ENCODE measurements at places on chromosomes 3 and 15.

DNA sequence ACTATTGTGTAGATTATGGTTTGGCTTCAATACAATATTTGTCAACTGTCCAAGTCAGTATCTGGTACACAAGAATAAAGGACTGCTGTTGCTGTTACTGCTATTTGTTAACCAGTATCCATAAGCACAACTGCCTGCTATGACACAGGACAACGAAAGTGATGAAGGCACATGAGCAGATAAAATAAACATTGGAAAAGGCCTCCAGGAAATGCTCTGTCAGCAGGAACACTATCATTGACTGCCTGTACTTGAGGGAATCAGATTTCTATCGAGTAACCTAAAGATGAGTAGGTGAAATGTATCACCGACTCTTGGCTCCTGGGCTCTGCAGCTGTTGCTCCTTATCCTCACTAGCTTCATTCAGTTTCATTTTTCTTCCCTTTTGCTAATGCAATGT lies 56.5 kb downstream of the FMN1 start:
- DNase-seq = peak; percentile 5

GRCh38 chr3:166425900-166426611 lies 588.8 kb upstream of the BCHE start:
- no peak for DNase-seq

DNA sequence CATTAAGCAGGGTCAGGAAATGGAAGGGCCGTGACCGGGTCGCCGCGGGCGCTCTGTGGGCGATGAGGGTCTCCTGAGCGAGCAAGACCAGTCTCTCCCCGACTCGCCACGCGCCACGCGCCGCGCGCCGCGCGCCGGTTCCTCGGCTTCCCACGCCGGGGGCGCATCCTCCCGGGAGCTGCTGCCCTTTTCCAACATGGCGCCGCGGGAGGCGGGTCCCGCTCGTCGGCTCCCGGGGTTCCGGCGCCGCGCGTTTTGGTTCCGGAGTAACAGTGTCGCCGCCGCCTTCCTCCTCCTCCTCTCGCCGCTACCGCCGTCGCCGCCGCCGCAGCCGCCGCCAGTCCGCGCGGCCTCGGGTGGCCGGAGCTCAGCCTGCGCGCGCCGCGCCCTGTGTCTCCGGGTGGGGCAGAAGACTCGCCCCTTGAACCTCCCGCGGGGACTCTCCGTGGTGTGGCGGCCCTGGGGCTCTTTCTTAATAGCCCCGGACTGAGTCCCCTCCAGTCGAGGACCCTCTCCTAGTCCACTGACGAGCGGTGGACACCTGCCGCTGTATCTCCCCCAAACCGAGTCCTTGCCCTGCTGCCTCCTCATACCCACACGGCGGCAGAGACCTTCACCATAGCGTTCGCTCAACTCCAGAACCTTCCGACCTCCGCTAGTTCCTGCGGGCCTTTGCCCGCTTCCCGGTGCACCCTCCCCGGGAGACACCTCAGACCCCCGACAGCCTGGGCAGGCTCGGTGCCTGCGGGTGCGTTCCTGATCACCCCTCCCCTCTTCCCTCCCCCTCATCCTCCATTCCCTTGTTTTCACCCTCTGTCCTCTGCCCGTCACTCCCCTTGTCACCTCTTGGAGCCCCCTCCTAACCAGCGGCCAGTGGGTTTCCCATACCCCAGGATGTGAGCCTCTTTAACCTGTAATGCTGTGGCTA lies at the start of gene MAP2K5:
MAP2K5 (plus strand) TSS at position 284 of the 928 bp plus-strand sequence; CDS start at position 917, 633 bp downstream.
- DNase-seq = peak; percentile 64

DNA sequence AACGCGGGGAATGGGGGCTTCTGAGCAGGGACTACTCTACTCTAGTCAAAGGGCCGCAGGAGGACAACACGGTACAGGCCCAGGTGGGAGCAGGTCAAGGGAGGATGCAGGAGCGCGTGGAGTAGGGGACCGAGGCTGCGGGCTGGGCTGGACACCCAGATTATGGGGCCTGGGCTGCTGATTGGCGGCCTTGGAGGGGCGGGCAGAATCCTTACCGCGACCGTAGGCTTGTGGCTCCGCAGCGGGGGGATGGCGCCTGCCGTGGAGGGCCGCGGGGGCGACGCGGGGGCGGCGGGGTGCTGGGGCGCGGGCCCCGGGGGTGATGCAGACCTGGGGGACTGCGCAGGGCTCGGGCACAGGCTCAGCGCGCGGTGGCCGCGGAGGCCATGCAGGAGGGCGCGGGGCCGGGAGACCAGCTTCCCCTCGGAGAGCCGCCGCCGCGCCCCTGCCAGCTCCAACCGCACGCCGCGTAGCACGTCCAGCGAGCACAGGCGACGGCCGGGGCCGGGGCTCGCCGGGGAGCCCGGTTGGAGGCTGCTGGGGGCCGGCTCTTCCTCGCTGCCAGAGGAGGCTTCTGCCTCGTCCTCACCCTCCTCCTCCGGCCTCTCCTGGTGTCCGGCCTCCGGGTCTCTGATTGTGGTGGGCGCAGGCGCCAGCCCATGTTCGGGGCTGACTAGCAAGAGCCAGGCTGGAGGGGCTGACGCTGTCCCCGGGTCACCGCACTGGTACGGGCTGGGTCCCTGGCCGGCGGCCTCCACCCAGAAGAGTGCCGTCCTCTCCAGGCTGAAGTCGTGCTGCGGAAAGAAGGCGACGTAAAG lies 12.9 kb downstream of the UBAP1L start:
- DNase-seq = no peak

- DNase-seq = no peak
Observed at GRCh38 chr3:51929420-51930003, 12.2 kb downstream of the RRP9 start.

DNA sequence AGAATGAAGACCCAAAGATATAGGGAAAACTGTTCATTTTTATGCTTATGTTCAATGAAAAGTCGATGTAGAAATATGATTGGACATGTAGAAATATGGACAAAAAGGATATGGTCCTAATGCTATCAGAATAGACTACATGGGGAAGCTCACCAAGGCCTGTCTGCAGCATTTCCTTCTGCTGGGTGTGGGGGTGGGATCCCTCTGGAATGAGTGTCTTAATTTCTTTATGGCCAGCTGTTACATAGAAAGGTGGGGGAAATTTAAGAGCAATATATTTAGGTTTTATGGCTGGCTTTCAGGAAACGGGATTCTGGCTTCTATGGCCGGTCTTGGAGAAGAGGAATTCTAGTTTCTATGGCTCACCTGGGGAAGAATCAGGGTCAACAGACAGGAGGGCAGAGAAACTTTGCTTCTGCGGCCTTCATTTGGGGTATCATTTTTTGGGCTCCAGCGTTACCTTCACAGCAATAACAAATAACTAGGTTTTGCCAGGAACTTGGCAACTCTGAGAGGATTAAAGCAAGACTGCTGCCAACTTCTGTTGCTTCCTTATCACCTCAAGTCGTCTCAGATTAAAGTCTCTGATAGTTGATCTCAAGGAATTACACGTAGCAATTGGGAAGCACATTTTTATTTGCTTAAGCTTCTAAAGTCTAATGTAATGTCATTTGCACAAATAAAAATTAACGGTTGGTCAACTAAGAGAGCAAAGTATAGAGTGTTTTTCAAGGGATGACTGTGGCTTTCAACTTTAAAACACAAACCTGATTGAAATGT lies 57.0 kb upstream of the GATM start:
- no peak for DNase-seq

GRCh38 chr3:24614359-24614758 lies 119.7 kb upstream of the THRB start:
- no peak for DNase-seq

DNA sequence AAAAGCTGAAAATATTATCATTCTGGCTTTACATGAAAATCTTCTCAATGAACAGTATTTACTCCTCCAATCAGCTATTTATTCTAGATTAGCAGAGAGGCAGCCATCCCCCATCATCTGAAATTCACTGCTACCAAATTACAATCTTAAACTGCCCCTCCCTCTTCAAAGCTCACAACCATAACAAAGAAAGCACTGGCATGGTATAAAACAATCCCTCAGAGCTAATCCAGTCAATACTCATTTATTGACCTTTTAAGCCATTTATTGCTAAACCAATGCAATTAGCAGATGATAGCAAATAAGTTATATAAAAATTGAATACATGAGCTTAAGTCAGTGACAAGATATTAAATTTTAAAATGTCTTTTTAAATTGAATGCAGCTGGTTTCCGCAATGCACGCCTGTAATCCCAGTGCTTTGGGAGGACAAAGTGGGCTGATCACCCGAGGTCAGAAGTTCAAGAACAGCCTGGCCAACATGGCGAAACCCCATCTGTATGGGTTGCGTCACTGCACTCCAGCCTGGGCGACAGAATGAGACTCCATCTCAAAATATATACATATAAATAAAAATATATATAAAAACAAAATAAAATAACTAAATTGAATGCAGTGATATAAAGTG lies 12.1 kb downstream of the SLC4A7 start:
- no peak for DNase-seq

DNA sequence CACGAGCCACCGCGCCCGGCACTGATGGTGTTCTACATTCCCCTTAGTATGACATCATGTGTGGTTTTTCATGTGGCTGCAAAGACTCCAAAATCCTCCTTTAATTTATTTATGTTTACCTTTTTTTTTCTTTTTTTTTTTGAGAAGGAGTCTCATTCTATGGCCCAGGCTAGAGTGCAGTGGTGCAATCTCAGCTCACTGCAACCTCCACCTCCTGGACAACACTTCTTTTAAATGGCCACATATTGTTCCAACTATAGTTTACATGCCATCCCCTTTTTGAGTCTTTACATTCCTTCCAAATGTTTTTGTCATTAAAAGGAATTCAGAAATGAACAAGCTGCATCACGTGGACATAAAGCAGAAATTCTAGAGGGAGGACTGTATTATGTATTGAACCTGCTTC lies 10.3 kb upstream of the CDV3 start:
- DNase-seq = no peak

DNA sequence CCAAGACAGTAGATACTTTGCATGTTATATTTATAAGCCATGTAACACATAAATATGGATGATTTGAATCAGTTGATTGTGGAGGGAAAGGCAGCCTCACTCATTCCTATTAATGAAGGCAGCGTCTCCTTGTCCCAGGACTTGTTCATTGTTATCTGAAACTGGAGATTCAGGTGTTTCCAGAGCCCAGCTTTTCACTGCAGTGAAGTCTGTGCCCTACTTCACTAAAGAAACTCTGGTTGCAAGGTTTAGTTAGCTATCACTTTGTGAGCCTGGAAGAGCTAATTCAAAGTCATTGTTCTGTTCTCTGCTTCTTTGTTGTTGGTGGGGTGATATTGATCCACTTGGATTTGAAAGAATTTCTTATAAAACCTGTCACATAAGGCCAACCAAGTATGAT lies 9.8 kb downstream of the NR2C2 start:
- no peak for DNase-seq

DNA sequence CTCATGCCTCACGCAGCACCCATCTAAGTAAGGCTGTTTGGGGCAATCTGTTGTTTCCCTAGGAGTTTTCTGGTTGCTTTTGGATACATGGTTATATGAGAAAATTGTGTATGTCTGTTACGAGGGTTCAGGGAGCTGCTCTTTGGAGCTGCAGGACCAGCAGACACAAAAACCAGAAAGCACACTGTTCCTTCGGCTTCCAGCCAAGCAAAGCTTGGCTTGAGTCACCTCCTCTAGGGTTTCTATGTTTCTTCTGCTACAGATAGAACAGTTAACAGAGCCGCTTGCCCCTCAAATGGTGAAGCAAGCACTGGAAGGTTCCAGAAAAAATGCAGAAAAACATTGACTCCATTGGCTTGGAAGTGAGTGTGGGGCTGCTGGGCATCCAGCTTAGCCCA lies 49.2 kb upstream of the CTDSPL start:
- DNase-seq = no peak

DNA sequence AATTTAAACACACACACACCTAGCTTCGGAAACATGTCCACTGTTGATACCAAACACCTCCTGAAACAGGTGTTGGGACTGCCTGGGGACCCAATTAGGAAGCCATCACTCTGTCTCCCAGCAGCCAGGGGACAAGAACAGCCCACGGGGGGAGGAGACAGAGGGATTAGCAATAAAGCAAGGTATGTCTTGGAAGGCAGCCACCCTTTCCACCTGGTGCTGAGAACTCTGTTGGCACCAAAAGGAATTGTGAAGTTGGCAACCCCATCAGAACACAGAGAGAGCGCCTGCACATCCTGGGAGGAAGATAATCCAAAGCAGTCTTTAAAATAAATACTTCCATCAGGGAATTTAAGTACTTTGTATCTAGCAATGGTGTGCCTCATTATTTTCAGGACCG lies 111.0 kb downstream of the ADAMTS17 start:
- no peak for DNase-seq

DNA sequence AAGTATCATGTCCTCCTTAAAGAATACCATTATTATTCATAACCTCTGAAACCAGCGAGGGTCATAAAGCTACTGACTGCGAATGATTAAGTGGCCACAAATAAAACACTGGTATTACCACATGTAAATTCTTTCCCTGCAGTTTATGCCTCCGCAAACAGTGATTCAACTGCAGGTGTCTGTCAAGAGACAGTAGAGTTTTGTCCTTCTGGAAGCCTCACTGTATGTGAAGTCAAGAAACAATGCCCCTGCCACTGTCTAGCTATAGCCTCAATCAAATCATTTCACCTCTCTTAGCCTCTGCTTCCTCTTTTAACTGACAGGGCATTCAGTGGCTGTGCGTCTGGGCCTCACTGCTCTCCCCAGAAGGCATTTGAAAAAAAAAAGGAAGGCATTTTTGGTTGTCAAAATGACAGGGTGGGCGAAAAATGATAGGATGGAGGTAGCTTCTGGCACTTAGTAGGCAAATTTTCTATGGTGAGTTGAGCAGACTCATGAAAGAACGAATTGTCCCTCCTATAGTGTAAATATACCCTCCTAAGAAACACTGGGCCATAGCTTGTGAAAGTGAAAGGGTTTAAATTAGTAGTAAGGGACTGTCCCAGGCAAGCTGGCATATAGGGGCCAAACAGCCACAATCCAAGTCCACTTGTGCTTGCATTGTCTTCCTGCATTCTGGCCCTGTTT lies 66.7 kb downstream of the FILIP1L start:
- no peak for DNase-seq

DNA sequence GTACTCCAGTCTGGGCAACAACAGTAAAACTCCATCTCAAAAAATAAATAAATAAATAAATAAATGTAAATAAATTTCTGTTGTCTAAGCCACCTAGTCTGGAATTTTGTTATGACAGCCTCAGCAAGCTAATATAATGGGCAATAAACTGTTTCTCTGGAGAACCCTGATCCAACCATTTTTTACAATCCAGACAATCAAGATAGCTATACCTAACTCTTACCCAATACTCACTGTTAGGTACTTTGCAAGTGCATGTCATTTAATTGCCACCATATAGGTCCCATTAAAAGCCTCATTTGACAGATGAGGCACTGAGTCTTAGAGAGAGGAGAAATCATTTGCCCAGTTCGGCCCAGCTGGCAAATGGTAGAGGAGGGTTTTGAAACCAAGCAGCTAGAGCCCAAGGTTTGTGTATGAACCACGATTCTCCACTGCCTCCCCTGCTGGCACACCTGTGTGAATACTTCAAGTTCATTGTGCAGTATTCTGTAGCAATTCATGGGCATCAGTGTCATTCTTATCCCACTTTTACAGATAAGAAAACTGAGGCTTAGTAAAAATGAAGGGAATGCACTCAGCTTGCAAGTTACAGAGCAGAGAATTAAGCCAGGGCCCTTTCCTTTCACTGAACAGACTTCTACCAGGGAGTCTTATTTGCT lies 107.0 kb upstream of the UBE2E1 start:
- no peak for DNase-seq

- DNase-seq = no peak
Observed at GRCh38 chr3:89740881-89741177, 633.4 kb downstream of the EPHA3 start.

Data from NCI-H345 (cell line).